T-helper 1 cell treated with Interleukin-12 subunit alpha and Interleukin-12 subunit beta and Interleukin-4 antibody, amounts not matched to agents 30 ng/mL and 1 ng/mL, for 36 hours (primary cell): ENCODE measurements at places on chromosomes 5 and 9. TPM values are rescaled to one million over a fixed set of nuclear protein-coding genes. Genes with fewer than 3 reads are reported as not detected.

PPP3R2 gene
- not detected in 2 replicates for total RNA-seq

SLC6A3 gene
- not detected in 2 replicates for total RNA-seq

TRMT10B gene
- 14.4 and 14.7 TPM in 2 replicates for total RNA-seq

PCDHGA6 gene
- total RNA-seq = 0.44 and 0.80 TPM in 2 replicates

PCA3 gene
- total RNA-seq = not detected in 2 replicates
